ENCODE measurements at places on chromosomes 13 and 19.

GRCh38 chr19:5824751-5825150 lies 14.8 kb downstream of the FUT6 start:
- DNase-seq: no peak

DNA sequence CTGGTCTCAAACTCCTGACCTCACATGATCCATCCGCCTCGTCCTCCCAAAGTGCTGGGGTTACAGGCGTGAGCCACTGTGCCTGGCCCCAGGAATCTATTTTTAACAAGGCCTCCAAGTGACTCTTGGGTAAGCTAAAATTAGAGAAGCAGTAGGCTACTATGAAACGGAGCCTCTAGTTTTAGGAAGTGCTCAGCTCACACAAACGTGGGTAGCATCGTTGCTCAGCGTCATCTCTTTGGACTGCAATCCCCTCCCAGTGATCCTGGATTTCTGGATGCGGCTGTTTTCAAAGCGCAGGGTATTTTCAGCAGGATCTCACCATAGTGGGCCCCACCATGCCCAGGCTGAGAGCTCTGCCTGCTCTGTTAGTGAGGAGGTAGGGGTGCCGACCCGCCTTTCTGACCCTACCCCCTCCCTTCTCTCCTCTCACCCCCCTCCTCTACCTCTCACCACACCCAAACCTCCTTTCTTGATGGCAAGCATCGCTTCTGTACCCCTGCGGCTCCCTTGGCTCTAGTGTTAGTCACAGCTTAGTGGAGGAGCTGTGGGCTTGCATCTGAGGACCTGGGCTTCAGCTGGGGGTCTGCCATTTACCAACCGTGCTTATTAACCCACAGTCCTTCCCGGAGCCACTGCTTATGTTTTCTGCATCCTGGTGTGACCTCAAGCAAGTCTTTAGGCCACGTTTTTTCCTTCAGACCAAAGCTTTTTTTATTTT lies 34.2 kb downstream of the GJA3 start:
- DNase-seq: no peak

DNA sequence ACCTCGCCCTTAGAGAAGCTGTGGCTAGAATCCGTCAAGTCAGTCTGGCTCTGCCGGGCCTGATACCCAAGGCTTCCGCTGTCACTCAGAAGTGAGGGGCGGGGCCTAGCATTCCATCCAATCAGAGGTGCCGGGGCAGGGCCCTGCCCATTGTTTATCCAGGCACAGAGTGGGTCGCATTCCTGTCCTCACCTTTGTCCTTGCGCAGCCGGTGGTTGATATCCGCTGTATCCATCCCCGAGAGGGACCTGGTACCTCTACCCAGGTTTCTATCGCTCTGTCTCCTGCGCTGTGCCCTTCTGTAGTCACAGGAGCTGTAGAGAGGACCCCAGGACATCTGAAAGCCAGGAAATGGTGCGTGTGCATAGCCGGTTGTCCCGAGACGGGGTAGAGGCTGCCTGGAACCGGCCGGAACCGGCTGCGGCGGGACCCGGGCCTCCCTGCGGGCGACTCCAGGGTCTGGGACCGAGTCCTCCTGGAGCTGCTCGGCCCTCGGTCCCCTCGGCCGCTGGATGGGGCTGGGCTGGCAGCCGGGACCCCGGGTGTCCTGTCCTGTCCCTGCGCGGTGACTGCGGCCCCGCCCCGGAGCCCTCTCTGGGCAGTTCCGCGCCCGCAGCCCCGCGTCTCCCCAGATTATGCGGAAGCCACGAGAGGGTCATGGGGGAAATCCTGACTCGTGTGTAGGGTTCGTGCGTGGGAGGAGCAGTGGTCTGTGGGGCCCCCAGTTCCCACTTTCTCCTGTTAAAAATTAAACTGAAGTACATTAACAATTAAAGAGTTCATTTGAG lies at the start of gene ZNF763:
Gene ZNF763, plus strand, starts transcription at position 183 of the 788 bp plus-strand sequence. Its CDS starts 169 bp downstream, at position 352.
- DNase-seq: peak; percentile 87

DNA sequence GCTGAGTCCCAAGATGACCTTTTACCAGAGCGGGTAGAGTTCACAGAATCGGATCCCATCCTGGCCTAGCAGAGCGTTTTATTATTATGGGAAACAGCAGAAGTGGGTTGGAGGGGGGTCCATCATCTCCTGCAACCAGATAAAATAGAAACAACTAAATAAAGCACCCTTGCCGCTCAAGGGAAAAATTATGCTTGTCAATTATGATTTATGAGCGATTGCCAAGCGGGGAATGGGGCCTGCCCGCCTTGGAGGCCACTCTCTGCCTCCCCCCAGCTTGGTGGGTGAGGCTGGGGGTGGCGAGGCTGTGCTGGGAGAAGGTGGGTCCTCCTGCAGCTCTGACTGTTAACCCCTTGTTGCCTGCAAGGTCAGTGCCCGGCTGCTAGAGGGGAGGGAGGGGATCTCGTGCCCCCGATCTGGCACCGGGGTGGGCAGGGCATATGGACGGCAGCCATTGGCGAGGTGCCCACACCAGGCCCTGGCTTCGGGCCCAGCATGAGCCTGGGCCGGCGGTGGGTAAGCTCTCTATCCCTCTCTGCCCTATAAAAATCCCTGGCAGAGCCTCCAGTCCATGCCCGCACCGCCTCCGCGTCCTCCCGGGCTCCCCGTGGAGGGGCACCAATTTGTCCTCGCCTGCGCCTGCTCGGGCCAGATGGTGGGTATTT lies 129.1 kb downstream of the URI1 start:
- no peak for DNase-seq

GRCh38 chr19:34274827-34275625 lies 20.7 kb downstream of the GARRE1 start:
- no peak for DNase-seq
